ENCODE measurements at places on chromosomes 3 and 15.
A peak's percentile ranks its signal among the peaks of the same experiment; 100 is the strongest.

- DNase-seq, result no peak
These were observed 122.2 kb downstream of the ANXA2 start for GRCh38 chr15:60275624-60276023.

- DNase-seq, result no peak
These were observed 939 bp downstream of the PPIB start for GRCh38 chr15:64161688-64162477.

DNA sequence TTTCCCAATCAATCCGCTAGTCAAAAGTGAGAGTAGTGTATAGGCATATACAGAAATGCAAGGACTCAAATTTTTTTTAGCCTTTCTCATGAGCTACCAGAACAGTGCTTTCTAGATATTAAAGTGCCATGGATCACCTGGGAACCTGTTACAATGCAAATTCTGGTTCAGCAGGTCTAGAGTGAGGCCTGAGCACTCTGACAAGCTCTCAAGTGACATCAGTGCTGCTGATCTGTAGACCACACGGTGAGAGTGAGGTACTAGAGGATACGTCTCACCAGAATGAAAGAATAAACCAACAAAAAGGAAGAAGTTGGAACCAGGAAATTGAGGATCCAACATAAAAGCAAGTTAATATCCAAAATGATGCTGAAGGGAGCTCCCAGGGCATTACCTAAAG, 16.0 kb upstream of the PLA2G4D start:
- no peak for DNase-seq

DNA sequence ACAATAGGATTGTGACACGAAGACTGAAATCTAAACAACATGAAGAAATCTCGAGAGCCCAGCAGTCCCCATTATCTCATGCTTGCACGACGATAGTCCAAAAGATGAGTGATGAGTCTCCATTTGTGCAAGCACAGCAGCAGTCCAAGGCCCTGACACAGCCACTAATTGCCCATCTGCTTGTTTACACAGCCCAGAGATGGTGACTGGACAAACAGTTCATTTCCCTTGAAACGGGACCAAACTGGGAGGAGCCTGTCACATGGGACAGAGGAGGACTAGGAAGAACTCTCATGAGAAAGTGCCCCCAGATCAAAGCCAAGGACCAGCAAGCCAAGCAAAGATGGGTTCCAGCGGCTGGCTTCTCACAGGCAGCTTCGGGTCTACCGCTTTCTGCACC, 121.0 kb downstream of the GREM1 start:
- DNase-seq, result no peak

GRCh38 chr15:54547491-54547890, 569.2 kb downstream of the UNC13C start:
- no peak for DNase-seq

DNA sequence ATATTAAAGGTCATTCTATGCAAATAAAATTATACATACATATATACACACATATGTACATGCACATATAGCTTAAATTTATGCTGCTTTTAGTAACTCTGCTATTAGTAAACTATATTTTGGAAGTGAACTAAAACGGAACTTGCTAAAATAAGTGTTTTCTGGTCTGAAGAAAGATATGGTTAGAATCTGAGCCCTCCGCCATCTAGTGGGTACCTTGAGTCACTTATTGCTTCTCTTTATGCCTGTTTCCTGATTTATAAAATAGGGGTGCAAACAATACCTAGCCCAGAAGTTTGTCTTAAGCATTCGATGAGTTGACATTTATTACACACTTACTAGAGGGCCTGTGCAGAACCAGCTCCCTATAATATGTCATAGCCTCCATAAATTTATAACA, 255.7 kb downstream of the CNTN6 start:
- no peak for DNase-seq

DNA sequence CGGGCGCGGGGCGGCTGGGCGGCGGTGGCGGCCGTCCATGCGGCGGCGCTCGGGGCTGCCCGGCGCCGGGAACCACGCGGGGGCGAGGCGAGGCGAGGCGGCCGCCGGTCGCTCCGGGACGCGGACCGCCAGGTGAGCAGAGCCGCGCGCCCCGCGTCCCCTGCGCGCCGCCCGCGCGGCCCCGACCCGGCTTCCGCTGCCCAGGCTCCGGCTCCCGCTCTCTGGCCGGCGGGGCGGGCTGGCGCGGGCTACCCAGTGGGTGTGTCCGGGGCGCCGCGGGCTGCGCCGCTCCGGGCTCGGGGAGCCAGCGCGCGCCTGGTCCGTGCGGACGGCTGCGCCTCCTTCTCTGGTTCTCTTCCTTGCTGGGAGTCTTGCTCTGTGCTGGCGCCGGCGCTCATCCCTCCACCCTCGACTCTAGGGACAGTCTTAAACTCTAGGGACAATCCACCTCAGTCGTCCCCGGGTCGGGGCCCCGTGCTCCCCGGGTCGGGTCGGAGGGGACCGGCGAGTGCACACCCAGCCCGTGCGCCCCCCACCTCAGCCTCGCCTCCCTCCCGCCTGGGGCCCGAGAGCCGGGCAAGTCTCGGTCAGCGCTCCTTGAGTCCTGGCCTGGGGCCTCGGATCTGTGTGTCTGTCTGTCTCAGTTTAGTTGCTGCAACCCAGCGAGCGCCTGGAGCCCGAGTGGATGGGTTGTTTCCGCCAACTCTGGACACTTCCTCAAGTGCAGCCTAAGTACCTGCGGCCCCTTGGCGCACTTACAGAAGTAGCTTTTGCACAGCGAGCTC, 488 bp downstream of the THSD4 start:
- no peak for DNase-seq

- no peak for DNase-seq
These were observed at the start of gene SEMA3F for GRCh38 chr3:50154840-50155490. SEMA3F (plus strand) TSS chr3:50155324; CDS start chr3:50159623, 4,299 bp downstream.

- no peak for DNase-seq
These were observed 223.0 kb upstream of the CDIN1 start for GRCh38 chr15:36356466-36356865.

GRCh38 chr3:105752791-105753415, 115.9 kb downstream of the CBLB start:
- DNase-seq, result no peak

DNA sequence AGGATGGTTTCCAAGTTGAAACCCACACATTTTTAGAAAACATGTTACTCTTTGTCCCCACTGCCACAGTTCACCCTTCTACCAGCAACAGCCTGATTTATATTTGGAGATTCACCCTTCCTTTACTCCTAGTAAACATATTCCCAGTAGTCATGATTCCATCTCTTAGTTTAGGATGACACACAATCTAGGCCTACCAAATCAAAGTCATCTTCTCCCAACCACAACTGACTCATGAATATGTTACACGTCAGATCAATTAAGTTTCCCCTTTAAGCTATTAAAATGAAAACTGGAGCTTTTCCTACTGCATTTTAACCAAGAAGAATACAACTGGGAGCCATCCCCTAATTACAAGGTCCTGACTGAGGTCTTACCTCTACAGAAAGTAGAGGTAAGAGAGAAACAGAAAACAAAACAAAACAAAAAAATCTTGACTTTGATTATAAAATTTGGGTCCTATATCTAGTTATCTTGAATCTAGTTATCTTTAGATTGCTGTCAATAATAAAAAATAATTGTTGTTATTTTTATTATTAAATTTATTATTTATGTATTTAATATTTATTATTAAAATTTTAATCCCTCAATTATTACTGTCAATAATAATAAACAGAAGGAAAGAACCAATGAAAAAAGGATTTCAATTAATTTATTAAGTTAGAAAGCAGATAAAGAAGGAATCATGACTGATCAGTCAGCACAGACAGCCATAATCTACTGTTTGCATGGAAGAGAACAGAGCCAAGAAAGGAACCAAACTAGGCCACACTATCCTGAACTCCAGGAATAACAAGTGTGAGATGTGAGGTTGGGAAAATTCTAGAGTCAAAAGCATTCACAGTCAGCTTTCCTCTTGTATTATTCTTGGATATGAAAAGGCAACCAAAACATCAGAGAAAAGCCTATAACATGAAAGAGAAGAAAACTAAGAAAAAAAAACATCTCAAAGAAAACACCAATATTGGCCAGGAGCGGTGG, 12.5 kb downstream of the DPH6 start:
- DNase-seq, result no peak

- peak; percentile 92 for DNase-seq
These were observed 5.9 kb upstream of the TMEM115 start for GRCh38 chr3:50365080-50365841.

GRCh38 chr15:91620229-91620628, 233.3 kb upstream of the SLCO3A1 start:
- no peak for DNase-seq

DNA sequence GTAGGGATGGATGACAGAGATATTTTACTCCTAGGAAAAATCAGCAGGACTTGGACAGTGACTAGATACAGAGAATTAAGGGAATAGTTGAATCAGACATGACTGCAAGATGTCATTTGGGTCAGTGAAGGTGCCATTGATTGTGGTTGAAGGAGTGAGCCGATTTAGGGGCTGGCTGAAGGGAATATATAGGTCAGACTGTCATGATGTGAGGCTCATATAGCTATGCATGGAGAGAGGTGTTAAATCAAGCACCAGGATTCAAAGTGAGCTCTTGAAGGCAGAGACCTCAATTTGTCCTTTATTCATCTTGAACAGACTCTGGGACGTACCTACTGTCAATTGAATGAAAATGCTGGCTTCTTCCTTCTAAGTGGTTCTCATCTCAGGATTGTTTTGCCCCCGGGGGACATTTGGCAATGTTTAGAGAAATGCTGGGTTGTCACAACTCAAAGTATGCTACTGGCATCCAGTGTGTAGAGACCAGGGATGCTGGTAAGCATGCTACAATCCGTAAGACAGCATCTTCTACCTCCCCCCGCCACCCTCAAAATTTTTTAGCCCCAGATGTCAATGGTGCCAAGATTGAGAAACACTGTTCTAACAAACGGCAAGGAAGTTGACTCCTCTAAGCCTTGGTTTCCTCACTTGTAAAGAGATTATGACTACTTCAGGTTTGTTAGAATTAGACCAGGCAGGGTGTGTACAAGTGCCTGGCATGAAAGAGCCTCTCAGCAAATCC, 7.8 kb downstream of the ATP2C1 start:
- no peak for DNase-seq

DNA sequence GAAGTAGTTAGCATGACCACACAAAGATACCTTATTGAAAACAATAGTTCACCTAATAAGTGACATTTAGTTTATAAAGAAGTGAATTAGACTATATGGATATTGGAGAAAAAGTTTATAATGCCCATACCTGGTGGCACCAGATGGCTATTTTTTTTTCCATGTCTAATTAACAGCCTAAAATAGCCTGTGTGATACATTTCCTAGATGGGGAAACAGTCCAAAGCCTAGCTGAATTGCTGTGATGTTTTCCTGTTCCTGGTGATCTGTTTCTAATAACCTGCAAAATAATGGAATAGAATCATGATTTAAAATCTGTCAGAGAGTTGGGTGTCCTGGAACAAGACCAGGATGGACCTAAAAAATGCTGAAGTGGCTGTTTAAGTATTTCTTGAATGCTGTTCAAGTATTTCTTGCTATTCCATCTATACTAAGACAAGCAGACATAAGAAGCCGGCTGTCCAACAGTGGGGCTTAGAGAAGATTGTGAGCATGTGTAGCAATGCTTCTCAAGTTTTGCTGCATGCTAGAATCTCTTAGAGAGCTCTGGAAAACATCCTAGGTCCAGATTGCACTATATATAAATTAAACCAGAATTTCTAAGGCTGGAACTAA, 31.3 kb downstream of the LRRC3B start:
- no peak for DNase-seq

- no peak for DNase-seq
These were observed 6.5 kb downstream of the OR5K4 start for GRCh38 chr3:98359993-98360675.

DNA sequence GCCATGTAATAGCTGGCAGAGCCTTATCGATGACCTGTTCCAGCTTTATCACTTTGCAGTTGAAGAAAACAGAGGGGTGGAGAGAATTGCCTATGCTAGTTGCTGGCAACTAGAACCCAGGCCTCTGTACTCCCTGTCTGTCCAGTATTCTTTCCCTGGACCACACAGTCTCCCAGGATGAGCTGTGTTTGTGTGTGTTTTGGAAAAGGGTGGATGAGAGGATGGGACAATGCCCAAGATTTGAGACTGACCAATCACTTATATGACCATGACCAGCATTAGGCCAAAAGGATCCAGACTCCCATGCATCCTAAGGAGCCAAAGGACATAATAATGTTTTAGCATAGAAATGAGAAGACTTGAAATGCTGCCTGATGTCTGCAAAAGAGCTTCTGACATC, 102.6 kb downstream of the CD200R1L start:
- no peak for DNase-seq

DNA sequence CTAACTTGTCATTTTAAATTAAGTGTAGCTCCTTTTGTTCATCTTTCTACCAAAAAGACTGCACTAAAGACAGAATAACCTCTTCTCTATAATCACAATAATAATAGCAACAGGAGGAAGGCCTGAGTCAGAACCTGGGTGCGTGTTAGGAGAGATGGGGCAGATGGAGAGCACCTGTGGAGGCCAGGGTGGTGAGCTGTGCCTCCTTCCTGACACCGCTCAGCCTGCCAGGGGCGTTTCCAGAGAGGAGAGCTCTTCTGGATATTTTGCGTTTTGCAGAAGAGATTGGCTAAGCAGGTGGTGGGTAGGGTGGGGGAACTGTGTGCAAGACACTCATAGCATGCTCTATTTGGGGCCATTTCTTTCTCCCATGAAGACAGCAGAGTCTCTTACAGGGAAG, 83.5 kb downstream of the MEGF11 start:
- DNase-seq, result no peak

GRCh38 chr3:34276342-34276741, 477.9 kb downstream of the PDCD6IP start:
- DNase-seq, result no peak

- DNase-seq, result no peak
These were observed 488.3 kb upstream of the ALCAM start for GRCh38 chr3:104878395-104878794.

DNA sequence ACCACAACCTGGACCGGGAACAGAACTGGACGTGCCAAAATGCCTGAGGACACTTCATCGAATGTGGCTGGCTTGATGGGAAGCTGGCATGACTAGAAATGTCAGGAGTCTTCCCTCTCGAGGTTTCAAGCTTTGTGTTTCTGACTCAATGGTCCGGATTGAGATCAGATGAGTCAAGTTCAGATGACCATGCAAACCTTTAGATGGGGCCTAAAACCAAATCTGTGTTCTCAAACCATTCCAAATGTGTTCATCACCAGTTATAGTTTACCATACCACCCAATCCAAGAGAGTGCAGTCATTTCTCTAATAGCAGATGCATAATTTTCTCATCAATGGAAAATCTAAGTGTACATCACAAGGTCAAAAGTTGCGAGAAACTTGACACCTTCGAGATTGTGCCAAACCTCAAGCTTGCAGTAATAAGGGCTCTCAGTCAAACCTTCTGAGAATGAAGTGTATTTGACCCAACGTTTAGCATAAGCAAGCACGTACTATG, 369.1 kb downstream of the RORA start:
- no peak for DNase-seq

GRCh38 chr3:57026944-57027343, 33.5 kb upstream of the SPATA12 start:
- no peak for DNase-seq

Data from RWPE2 (cell line).